ENCODE measurements at places on chromosomes 3 and 15.

GRCh38 chr15:39622660-39623516 is 42.0 kb downstream of the THBS1 start:
- no peak for DNase-seq

DNA sequence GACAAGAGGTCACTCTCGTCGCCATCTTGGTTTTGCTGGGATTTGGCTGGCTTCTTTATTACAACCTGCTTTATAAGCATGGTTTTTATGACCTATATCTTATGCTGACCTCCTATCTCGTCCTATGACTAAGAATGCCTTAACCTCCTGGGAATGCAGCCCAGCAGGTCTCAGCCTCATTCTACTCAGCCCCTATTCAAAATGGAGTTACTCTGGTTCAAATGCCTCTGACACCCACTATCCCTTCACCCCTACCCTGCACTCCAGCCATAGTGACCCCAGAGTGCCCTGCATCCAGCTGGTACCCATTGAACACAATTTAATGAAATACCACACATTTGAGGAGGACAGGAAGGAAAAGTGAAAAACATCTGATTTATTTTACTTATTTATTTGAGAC is 23.4 kb downstream of the METTL6 start:
- no peak for DNase-seq

- DNase-seq = no peak
Measured at GRCh38 chr3:147940405-147941193, 531.4 kb downstream of the ZIC1 start.

DNA sequence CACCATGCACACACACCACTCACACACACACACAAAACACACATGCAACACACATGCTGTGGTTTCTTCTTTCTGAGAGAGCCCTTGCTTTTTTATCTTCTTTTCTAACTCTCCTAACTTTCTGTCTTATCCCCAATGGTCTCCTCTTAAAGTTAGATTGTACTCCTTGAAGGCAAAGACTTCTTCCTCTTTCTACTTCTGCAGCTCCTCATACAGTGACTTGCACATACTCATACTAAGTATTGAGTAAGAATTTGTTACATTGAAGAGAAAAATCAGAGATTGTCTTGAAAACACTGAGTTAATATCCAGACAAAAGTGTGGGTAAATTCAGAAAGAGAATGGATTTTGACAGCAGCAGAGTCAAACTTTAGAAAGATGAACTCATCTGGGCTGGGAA is 64.4 kb downstream of the GTPBP8 start:
- no peak for DNase-seq

- DNase-seq = no peak
Measured at GRCh38 chr3:71973274-71974030, 188.5 kb upstream of the PROK2 start.

- DNase-seq = no peak
Measured at GRCh38 chr15:56180851-56181250, 62.8 kb downstream of the RFX7 start.

GRCh38 chr15:77567202-77567601 is 65.5 kb downstream of the LINGO1 start:
- DNase-seq = no peak

GRCh38 chr3:30634761-30635735 is 28.6 kb downstream of the TGFBR2 start:
- DNase-seq = no peak

- no peak for DNase-seq
Measured at GRCh38 chr3:67044955-67045354, 46.8 kb downstream of the KBTBD8 start.

GRCh38 chr15:90141646-90142045 is 39.4 kb upstream of the IDH2 start:
- no peak for DNase-seq

- DNase-seq = no peak
Measured at GRCh38 chr3:188133219-188133618, 20.7 kb upstream of the LPP start.

DNA sequence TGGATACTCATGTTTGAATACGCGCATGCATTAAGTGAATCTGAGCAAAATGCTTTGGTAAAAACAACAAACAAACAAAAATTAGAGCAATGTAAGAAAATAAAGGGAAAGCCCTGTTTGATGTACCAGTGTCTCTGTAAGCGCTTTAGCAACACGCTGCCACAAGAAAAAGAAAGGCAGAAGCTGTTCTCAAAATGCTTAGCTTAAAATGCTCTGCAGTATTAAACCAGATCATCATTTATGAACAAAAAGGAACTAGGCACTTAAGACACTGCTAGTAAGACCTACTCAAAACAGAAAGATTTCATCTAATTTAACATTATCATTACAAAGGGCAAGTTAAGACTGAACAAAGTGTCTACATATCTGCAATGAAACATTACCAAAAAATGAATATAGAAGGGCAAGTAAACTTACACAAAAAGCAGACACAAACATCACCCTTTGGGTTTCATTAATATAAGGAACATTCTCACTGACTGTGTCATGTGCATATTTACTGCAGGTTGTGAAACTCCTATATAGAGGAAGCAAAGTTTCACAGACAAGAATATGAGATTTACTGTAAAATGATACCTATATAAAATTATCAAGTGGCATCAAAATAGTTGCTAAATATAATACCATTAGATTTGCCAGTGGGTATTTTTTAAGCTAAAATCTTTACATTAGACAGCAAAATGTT is 102.1 kb downstream of the FBXL22 start:
- DNase-seq = no peak

DNA sequence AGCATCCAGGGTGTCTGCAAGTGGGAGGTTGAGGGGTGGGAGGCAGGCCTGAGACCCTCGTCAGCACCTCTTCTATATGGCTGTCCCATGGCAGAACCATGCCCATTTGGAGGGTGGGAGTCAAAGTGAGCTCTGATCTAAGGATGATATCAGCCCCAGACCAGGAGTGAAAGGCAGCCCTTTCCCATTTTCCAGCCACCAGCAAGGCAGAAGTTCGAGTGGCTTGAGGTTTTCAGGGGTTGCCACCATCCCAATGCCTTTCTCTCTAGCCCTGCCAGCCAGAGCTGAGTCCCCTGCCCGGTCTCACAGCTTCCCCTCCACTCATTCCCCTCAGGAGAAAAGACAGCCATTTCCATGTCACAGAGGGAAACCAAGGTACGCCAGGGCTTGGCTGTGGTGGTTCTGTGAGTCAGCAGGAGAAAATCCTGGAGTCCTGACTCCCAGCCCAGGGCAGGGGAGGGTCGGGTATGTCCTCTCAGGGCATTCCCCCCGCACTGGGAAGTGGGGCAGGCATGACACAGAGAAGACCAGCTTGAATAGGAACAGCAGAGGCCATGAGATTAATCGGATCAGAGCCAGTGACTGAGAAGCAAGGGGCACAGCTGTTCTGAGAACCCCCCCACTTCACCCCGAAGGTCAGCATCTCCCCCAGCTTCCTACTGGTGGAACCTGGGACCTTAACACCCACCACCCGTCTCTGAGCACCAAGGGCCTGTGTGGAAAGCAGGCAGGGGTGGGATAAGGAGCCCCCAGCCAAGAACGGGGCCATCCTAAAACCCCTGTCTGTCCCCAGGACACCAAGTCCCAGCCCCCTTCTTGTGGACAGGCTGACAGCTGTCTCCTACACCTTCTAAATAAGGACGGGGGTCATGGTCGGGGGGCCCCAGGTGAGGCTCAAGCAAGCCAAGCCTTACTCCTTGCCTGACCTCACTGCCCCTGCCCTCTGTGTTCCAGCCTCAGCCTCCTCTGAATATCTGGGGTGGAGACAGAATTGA is 965 bp upstream of the SLC38A3 start:
- no peak for DNase-seq
